ENCODE measurements at places on chromosomes 3 and 15.

DNA sequence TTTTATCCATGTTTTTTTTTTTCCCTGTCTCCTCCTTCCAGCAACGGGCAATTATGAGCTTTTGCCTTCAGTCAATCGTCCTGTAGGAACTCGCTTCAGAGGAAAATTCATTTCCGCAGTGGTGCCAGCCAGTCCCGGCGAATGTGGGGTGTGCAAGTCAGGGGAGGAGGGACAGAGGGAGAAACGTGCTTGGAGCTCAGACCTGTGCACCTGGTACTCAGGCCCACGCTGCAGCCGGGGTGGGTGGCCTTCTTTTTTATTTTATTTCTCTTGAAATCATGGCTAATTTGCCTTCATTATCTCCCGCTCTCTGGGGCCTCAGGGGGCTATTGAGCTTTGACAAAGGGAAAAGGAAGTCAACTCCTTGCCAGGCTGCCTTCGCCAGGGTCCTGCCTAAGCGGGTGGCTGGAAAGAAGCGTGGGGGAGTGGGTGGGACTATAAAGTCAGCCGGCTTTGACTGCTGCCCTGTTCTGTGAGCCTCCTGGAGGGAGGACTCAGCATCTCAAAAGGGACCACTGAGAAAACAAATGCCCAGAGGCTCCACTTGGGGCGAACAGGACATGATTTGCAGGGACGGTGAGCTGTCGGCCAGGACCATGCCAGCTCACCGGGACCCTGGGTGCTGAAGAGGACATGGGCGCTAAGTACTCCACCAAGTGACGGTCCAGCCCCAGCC is 5.5 kb downstream of the GRIP2 start:
- no peak for DNase-seq

DNA sequence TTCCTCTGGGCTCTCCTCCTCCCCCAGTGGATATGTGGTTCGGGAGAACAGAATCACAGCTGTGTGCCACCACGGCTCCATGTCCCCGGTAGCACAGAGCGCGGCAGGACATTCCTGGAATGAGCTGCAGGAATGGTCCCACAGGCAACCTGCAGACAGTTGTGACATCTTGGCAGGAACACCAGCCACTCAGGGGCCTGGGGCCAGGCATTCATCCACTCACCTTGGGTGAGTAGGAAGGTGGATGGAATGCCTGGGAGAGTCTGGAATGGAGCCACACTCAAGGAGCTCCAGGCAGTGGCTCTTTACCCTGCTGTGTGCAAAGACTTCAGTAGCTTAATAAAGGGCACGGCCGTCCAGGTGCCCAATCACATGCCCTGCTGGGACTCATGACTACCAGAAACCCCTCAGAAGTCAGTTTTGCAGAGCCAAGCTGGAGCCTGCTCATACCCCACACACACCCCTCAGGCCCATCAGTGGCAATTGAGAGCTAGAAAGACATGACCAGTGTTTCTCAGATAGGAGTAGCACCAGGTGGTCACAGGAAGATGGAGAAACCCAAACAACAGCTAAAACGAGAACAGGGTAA is 117.3 kb upstream of the PRR20G start:
- DNase-seq, result peak; percentile 79

DNA sequence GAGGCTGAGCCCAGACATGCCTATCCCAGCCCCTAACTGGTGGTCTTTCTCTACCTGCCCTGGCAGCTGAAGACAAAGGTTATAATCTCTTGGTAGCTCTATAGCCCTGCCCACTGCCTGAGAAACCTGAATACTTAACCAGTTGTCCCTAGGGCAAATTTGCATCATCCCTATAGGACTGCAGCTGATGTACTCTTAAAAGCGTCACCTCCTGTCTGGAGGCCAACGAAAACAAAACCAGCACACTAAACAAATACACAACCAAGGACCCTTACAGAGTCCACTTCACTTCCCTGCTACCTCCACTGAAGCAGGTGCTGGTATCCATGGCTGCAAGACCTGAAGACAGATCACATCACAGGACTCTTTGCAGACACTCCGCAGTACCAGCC is 98.0 kb downstream of the KCNAB1 start:
- no peak for DNase-seq

DNA sequence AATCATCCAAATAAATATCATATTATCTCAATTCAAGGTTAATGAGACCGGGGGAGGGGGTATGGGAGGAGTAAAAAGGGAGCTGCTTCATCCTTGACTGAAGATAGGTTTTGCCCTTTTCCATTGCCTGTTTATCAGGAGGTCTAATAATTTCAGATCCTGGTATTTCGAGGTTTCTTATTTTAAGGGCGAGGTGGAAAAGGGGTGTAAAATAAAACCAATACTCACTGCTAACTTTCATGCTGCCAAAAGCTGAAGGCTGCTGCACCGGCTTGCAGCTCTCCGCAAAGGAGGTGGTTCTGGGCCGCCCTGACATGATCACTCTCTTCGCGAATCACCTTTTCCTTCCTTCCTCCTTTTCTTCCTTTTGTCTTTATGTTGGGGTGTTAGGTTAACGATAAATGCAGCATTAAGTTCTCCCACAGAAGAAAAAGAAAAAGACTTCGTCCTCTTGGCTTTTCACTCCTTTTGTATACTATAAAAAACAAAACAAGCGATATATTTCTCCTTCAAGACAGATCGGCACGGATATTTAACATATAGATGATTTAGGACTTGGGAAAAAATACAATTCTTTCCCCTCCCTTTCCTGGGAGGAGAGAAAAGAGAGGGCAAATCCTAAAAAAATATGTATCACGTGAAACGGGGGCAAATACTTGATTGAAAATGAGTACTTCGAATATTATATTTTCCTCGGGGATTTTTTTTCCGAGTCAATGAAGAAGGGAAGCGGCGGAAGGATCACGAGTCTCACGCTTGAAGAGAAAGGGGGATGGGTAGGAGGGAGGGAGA is 932 bp downstream of the GSK3B start:
- DNase-seq, result no peak

DNA sequence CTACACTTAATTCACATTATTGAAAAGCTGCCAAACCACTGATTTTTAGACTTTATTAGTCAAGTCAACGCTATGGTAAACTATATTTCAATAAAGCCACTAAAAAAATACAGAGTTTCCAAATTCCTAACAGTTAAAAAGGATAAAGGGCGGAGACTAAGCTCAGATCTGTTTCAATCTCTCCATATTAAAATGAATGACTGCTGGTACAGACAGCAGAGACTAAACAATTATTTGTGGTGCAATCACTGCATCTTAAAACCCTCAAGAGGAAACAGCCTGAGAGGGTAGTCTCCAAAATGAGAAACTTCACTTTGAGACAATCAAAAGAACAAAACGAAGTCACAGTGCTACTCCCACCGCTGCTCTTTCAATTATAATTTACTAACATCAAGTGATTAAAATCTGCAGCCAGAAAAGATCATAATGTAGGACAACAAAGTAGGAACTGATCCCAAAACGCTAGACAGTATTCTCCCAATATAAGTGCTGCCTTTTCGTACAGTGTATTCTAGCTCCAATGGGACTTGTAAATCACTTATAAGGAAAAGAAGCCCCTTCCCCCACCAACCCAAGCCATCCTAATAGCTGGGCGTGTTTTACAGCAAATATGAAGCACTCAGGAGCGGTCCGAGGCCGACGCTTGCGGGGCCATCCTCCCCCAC is 1.2 kb downstream of the UBP1 start:
- no peak for DNase-seq

DNA sequence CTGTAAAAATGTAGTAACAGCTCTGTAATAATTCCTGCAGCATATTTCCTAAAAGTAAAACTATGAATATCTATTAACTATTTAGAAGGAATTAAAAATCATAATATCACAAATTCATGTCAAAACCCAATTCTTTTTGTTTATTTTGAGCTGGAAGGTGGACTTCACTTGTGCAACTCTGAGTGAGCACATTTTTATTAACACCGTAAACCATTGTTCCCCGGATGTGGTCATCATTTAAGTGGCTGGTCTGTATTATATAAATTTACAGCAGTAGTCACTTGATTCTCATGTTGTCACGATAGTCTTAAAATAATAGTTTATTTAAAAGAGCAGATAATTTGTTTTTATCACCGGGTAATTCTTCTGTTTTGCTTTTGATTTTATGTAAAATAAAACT is 43.0 kb upstream of the UTS2B start:
- no peak for DNase-seq

DNA sequence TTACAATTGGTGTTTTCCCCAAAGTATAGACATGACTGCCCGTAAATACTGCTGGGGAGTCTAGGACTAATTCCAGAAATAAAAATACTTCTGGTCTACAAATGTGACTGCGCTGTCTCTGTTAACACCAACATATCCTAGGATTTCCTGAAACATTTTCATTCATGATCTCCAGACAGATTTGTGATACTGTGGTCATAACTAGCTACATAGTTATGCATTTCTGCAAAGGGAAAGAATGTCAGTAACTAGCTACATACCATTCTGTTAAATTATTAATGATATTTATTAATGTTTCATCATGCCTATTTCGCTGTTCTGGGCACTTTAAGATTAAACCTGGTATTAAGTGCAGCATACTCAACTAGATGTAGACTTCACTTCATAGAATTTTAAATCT is 33.3 kb downstream of the SETD5 start:
- no peak for DNase-seq

Measured in lower leg skin (tissue), 4 donors.